ENCODE measurements at places on chromosomes 3 and 15.
A peak's percentile ranks its signal among the peaks of the same experiment; 100 is the strongest.

- H3K27me3 ChIP-seq: no peaks in the 10 kb centered on the region
- no peak for DNase-seq
- no peaks in the 10 kb centered on the region for H3K4me1 ChIP-seq
- H3K27ac ChIP-seq: no peak overlapping the region
Observed at GRCh38 chr3:14188041-14188754, 9.6 kb downstream of the LSM3 start.

DNA sequence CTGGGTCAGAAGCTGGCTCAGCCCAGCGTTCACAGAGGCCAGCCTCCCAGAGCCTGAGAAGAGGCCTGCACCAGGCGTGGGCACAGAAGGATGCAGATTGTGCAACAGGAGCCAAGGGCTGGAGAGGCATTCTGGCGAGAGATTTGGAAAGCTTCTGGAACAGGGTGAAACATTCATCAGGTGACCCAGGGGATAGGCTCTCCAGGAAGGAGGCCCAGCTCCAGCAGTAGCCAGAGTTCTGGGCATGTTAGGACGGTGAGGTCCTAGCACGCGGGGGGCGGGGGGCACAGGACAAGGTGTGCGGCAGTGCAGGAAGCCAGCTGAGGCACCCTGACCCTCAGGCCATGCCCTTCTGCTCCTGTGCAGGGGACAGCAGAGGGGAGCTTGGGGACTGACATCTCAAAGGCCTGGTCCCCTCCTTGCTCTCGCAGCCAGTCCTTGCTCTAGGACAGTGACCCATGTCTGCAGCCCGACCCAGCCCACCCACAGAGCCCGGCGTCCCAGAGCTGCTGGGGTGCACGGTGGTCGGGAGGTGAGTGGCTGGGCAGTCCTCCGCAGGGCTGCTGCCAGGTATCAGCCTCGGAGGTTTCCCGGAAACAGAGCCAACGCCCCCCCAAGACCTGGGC lies 111.7 kb upstream of the KLF13 start:
- no peak for DNase-seq
- H3K27me3 ChIP-seq: no peaks in the 10 kb centered on the region
- H3K36me3 ChIP-seq: no peaks in the 10 kb centered on the region
- no peak overlapping the region for H3K27ac ChIP-seq

- no peak overlapping the region for H3K4me3 ChIP-seq
- H3K4me1 ChIP-seq: no peaks in the 10 kb centered on the region
- no peak for DNase-seq
Observed at GRCh38 chr3:28198161-28198560, 43.3 kb upstream of the CMC1 start.

DNA sequence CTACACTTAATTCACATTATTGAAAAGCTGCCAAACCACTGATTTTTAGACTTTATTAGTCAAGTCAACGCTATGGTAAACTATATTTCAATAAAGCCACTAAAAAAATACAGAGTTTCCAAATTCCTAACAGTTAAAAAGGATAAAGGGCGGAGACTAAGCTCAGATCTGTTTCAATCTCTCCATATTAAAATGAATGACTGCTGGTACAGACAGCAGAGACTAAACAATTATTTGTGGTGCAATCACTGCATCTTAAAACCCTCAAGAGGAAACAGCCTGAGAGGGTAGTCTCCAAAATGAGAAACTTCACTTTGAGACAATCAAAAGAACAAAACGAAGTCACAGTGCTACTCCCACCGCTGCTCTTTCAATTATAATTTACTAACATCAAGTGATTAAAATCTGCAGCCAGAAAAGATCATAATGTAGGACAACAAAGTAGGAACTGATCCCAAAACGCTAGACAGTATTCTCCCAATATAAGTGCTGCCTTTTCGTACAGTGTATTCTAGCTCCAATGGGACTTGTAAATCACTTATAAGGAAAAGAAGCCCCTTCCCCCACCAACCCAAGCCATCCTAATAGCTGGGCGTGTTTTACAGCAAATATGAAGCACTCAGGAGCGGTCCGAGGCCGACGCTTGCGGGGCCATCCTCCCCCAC lies 1.2 kb downstream of the UBP1 start:
- H3K4me1 ChIP-seq: no peaks in the 10 kb centered on the region
- H3K27me3 ChIP-seq: no peaks in the 10 kb centered on the region
- H3K4me3 ChIP-seq: peak overlapping the region; percentile 55
- no peak for DNase-seq

GRCh38 chr15:88106074-88106473 lies 150.5 kb downstream of the NTRK3 start:
- H3K4me3 ChIP-seq: no peak overlapping the region
- no peak for DNase-seq
- no peaks in the 10 kb centered on the region for H3K27me3 ChIP-seq
- H3K27ac ChIP-seq: no peak overlapping the region

DNA sequence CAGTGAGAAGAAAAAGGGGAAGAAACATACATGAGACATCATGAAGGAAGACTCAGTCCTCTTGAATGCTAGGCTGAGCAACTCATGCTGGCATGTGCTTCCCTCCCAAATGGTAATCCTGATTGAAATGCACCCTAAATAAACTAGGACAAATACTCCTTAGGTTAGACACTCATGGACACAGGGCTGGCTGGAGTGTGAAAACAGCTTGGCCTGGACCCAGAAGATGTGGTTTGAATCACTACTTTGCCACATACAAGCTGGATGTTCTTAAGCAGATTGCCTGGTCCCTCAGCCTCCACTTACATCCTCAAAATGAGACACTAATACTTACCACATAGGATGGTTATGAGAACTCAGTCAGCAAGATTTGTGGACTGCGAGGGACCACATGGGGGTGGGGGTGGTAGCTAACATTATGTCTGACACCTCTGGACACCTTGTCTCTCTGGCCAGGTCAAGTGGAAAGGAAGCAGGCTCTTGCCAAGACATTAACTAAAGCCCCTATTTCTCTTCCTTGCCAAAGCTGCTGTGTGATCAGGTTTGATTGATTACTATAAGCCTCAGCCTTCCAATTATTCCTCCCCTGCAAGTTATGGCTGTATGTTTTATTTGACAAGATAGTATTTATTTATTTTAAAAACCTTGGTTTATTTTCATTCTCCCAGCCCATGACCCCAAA lies 138.9 kb upstream of the SLC7A14 start:
- H3K27ac ChIP-seq: no peak overlapping the region
- H3K4me1 ChIP-seq: no peaks in the 10 kb centered on the region
- no peak for DNase-seq
- no peak overlapping the region for H3K4me3 ChIP-seq
- no peaks in the 10 kb centered on the region for H3K36me3 ChIP-seq

GRCh38 chr3:42519568-42519962 lies 17.1 kb downstream of the VIPR1 start:
- H3K27ac ChIP-seq: no peak overlapping the region
- H3K36me3 ChIP-seq: no peaks in the 10 kb centered on the region
- no peaks in the 10 kb centered on the region for H3K27me3 ChIP-seq
- no peaks in the 10 kb centered on the region for H3K4me1 ChIP-seq

DNA sequence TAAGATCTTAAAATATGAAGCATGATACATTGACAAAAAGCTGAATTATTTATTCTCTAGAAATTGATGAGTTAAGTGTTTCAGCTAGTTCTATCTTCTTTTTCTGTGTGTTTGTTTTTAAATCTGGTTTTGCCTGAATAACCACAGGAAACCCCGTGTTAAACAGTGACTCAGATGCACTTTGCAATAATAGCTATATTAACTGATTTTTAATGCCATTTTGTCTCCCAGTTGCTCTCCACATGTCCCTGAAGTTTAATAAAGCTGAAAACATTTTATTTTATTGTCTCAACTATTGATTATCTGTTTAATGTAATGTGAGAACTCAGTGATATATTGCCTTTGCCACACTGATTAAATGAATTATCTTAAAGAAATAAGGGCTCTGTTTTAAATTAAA lies 42.8 kb upstream of the ROBO1 start:
- no peaks in the 10 kb centered on the region for H3K27me3 ChIP-seq
- H3K4me3 ChIP-seq: no peak overlapping the region
- H3K27ac ChIP-seq: no peak overlapping the region
- no peaks in the 10 kb centered on the region for H3K36me3 ChIP-seq
- H3K4me1 ChIP-seq: no peaks in the 10 kb centered on the region

DNA sequence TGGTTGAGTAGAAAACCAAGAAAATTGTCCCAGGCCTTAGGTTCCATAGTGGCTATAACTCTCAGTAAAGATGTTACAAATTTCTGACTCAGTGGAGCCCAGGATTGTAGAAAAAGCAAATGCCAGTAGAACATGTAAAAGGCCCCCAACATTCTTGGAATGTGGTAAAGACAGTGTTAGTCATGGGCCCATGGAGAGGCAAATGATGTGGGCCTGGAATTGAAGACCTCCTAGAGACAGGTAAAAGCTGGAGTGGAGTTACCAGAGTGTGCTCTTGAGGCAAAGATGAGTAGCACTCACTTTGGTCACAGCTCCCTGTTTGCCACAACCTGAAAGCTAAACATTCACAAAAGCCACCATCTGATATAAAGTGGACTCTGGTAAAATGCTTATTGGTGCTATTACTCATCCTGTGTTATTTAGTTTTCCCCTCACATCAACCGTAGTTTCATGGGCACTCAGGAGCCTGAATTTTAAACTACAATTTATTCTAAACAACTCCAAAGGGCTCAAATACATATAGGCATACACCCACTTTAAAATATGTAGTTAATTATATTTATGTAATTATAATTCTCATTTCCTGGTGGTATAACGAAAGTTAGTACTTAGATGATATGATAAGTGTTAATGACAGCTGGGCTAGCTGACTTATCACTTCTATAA lies 359.6 kb upstream of the NECTIN3 start:
- no peaks in the 10 kb centered on the region for H3K27me3 ChIP-seq
- no peaks in the 10 kb centered on the region for H3K4me1 ChIP-seq
- no peak overlapping the region for H3K4me3 ChIP-seq

- H3K4me1 ChIP-seq: no peaks in the 10 kb centered on the region
- peak; percentile 59 for DNase-seq
- H3K27me3 ChIP-seq: no peaks in the 10 kb centered on the region
- H3K4me3 ChIP-seq: no peak overlapping the region
Observed at GRCh38 chr15:55514414-55514850, 6.4 kb upstream of the DNAAF4 start.

DNA sequence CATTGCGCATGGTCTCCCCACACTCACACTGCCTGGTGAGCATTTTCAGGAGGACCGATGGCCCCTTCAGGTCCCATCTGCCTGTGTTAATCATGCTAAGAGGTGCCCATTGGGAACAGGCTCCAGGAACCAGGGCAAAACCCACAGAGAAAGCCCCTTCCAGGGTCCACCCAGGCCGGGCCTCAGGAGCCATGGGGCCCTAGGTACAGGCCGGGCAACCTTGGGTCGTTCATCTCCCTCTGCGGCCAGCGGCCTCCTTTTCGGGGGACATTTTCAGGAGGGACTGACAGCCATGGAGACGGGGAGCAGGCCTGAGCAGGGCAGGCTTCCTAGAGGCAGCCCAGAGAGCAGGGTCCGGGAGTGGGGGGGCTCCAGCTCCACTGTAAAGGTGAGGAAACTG lies 68.0 kb upstream of the TAMM41 start:
- H3K27me3 ChIP-seq: no peaks in the 10 kb centered on the region
- H3K36me3 ChIP-seq: no peaks in the 10 kb centered on the region
- H3K4me3 ChIP-seq: no peak overlapping the region
- H3K4me1 ChIP-seq: no peaks in the 10 kb centered on the region

- H3K4me1 ChIP-seq: no peaks in the 10 kb centered on the region
- H3K27me3 ChIP-seq: no peaks in the 10 kb centered on the region
- H3K36me3 ChIP-seq: no peaks in the 10 kb centered on the region
- H3K4me3 ChIP-seq: no peak overlapping the region
- no peak overlapping the region for H3K27ac ChIP-seq
Observed at GRCh38 chr3:183116025-183116614, 16.8 kb upstream of the MCCC1 start.

GRCh38 chr3:50172626-50173220 lies 17.6 kb downstream of the SEMA3F start:
- H3K4me1 ChIP-seq: no peaks in the 10 kb centered on the region
- no peaks in the 10 kb centered on the region for H3K27me3 ChIP-seq
- H3K36me3 ChIP-seq: no peaks in the 10 kb centered on the region
- no peak overlapping the region for H3K4me3 ChIP-seq
- no peak overlapping the region for H3K27ac ChIP-seq
- DNase-seq: no peak

DNA sequence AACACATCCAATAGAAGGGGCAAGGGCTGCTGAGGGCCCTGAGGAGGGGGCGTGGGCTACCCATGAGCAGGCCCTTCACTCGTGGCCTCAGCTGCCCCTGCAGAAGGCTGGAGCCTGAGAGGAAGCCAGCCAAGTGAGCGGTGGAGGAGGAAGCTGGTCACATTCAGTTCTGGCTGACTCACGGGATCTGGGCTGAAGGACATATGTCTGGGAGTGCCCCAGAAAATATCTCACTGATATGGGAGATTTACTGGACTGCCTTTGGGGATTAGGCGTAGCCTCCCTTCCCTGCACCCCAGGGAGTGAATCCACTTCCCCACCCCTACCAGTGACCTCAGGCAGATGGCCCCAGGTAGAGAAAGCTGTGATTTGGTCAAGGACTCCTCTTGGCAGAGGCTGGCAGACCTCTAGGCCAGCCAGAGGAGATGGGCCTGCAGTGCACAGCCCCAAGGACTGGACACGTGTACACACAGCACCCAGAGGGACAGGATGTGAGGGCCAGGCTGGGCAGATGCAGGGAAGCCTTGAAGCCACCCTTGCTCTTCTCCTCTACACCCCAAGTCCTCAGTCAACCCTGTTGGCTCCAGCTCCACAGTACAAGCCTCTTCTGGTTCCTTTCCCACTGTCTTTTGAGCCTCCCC lies 14.2 kb upstream of the ANKDD1A start:
- H3K4me1 ChIP-seq: no peaks in the 10 kb centered on the region
- no peak overlapping the region for H3K4me3 ChIP-seq
- no peaks in the 10 kb centered on the region for H3K36me3 ChIP-seq
- H3K27me3 ChIP-seq: no peaks in the 10 kb centered on the region
- peak overlapping the region; percentile 75 for H3K27ac ChIP-seq
- DNase-seq: peak; percentile 86

- no peaks in the 10 kb centered on the region for H3K4me1 ChIP-seq
- no peak overlapping the region for H3K27ac ChIP-seq
- H3K36me3 ChIP-seq: no peaks in the 10 kb centered on the region
Observed at GRCh38 chr3:168933614-168934013, 729.9 kb downstream of the MECOM start.

- no peak overlapping the region for H3K4me3 ChIP-seq
- H3K27ac ChIP-seq: no peak overlapping the region
- no peaks in the 10 kb centered on the region for H3K27me3 ChIP-seq
- no peaks in the 10 kb centered on the region for H3K4me1 ChIP-seq
Observed at GRCh38 chr3:14295801-14296200, 106.6 kb upstream of the SLC6A6 start.

DNA sequence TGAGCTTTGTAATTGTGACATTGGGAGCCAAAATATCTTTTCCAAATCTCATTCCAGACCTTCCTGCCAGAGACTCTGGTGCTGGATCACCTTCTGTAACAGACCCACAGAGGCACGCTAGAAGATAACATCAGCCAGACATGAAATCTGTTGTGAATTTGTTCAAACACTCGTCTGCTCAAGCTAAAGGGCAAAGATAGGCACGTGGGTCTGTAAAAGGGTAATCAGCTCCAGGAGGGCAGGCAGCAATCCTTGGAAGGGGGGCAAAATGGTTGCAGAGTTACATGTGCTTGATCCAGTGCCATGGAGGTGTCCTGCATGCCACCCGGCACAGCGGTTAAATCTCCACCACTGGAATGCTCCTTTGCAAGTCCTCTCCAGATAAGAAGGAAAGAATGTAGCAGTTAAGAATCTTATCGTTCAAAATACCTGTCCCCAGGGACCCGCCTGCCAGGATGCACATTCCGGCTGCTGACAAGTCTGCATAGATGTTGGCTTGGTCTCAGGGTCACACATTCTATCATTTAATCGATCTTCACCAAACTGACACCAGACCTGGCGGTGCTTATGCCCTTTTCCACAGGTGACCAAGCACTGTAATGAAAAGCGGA lies 74.8 kb downstream of the ADAMTS9 start:
- no peaks in the 10 kb centered on the region for H3K36me3 ChIP-seq
- H3K27me3 ChIP-seq: no peaks in the 10 kb centered on the region
- no peaks in the 10 kb centered on the region for H3K4me1 ChIP-seq

All from aorta (tissue), 5 donors.